Retina (tissue), 1 donor: ENCODE measurements at places on chromosomes 12 and 14.
A peak's percentile ranks its signal among the peaks of the same experiment; 100 is the strongest.

DNA sequence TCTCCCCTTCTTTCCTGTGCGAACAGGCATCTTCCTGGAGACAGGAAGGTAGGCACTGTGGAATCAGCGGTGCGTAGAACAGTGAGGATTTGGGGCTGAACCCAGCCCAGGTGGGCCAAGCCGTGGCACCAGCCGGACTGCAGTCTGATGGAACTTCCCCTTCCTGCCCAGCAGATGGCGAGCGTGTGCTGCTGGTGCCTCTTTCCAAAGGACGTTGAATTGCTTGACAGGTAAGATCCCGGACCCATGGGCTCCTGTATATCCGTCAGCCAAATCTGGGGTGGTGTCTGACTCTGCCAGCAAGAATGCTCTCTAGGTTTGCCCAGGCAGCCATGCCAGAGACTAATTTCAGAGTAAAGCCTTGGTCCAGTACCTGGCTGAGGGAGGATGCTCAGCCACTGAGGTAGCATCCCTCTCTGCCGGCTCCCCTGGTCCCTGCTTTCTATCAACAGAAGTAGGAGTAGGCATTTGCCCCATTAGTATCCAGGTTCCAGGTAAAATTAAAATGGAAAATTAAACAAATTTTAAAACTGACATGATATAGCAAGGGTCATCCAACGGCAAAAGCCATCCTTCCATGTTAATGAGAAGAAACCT is 21.1 kb upstream of the KCNA5 start:
- peak; percentile 71 for DNase-seq

- DNase-seq: no peak
These were observed 170.4 kb upstream of the FLRT2 start for GRCh38 chr14:85359505-85359904.

DNA sequence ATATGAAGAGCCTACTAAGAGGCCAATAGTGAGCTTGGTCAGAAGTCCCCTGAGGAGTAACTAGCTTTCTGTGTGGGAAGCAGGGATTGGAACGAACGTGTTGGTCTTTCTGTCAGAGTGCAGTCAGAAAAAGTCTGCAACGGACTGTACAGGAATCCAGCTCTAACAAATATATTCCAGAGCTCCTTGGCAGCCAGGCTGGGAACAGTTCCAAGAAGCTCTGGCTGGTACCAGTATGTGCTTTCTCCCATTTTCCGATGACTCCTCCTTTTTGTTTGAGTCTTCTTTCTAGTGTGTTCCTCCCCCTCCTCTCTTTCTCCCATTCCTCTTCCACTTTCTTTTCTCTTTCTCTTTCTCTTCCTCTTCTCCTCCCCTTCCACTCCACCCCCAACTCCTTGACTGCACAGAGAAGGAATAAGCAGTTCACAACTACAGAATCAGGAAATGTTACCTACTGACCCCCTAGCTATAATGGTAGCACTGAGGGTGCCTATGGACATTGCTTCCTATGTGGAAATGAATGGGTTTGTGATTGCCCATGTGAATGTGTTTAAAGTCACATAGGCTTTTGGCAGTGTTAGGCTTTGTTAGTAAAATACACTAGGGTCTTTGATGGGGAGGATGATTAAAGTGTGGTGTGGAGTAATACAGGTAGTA is 59.9 kb downstream of the TTLL5 start:
- DNase-seq: no peak

DNA sequence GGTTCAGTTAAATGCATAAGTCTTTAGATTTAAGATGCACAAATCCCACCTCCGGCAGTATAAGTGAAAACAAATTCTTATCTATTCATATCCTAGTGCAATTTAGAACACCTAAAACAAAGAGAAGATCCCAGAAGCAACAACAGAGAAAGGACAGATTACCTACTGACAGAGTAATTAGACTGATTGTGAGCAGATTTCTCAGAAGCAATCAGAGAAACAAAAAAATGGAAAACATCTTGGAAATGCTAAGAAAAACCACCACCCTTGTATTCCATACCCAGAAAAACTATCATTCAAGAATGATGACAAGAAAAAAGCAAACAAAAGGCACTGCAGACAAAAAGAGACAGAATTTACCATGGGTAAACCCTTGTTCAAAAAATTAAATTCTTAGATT is 47.6 kb upstream of the SELPLG start:
- no peak for DNase-seq

DNA sequence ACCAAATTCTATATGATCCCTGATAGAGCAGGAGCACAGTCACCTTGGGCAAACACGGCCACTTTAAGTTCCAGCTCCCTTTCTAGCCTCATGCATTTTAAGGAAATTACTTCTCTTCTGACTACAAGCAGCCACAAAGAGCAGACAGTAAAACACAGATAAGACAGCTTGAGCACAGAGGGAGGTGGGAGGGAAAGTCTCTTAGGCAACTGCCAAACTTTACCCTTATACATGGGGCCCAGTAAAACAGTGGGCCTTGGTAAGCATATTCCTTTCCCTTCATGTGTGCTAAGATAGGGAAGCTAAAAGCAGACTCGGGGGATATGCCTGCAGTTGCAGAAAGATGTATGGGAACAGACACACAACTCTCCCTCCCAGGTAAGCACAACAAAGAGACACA is 235.9 kb downstream of the CPNE8 start:
- DNase-seq: no peak

DNA sequence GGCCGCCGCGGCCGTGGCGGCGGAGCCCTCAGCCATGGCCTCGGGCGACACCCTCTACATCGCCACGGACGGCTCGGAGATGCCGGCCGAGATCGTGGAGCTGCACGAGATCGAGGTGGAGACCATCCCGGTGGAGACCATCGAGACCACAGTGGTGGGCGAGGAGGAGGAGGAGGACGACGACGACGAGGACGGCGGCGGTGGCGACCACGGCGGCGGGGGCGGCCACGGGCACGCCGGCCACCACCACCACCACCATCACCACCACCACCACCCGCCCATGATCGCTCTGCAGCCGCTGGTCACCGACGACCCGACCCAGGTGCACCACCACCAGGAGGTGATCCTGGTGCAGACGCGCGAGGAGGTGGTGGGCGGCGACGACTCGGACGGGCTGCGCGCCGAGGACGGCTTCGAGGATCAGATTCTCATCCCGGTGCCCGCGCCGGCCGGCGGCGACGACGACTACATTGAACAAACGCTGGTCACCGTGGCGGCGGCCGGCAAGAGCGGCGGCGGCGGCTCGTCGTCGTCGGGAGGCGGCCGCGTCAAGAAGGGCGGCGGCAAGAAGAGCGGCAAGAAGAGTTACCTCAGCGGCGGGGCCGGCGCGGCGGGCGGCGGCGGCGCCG is 381 bp downstream of the YY1 start:
- peak; percentile 68 for DNase-seq

- DNase-seq: peak; percentile 45
These were observed 32.5 kb downstream of the MMP17 start for GRCh38 chr12:131860472-131861260.

DNA sequence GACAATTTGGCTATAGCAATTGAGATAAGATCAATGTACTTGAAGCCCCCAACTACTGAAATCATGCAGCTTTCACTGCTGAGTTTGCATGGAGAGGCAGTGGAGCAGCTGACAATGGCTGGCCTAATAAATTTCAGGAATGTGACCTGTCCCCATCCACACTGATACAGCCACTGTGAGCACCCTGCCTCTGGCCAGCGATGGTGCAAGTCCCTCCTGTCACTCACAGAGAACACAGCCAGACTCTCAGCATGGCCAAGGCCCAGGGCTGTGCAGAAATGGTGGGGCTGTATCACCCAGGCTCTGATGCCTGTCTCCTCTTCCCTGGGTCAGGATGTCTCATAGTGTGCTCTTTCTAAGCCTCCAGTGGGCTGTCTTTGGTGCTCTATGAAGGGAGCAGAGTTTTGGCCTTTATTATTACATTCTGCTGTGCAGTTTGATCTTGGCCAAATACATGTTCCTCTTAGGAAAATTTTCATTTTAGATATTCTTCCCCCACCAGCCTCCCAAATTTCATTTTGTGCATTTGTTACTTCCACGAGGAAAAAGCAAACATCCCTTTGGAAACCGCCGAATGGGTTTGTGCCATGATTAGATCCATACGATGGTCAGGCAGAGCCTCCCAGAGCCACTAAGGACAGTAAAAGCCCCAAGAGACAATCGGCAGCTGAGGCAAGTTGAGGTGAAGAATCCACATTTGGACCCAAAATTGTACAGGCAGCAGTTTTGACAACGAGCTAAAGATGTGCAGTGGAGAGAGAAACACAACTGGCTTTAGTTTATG is 85.1 kb upstream of the WSCD2 start:
- DNase-seq: peak; percentile 41

DNA sequence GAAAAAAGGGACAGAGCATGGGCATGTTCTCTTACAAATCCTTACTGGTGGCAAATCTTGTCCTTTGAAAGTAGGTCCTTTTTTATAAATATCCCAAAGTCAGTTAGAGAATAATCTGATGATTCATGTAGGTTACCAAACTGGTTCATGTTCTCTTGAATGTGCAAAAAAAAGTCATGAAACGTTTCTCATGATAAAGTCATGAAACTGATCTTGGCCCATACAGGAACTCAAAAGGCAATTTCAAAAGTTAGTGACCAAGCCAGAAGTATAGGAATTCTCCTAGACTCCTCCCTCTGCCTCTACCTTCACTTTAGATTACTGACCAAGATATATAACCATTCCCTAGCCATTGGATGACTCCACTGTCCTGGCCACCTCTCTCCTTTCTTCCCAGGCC is 27.3 kb upstream of the SPTSSA start:
- DNase-seq: no peak

GRCh38 chr14:51092965-51093364 is 1.9 kb downstream of the TRIM9 start:
- DNase-seq: no peak

GRCh38 chr12:124698211-124698997 is 131.0 kb upstream of the NCOR2 start:
- DNase-seq: no peak

GRCh38 chr14:65296402-65296801 is 116.1 kb upstream of the FUT8 start:
- no peak for DNase-seq

GRCh38 chr12:69987579-69988091 is 162.6 kb downstream of the MYRFL start:
- no peak for DNase-seq

GRCh38 chr14:28102814-28103213 is 663.8 kb upstream of the FOXG1 start:
- DNase-seq: no peak

DNA sequence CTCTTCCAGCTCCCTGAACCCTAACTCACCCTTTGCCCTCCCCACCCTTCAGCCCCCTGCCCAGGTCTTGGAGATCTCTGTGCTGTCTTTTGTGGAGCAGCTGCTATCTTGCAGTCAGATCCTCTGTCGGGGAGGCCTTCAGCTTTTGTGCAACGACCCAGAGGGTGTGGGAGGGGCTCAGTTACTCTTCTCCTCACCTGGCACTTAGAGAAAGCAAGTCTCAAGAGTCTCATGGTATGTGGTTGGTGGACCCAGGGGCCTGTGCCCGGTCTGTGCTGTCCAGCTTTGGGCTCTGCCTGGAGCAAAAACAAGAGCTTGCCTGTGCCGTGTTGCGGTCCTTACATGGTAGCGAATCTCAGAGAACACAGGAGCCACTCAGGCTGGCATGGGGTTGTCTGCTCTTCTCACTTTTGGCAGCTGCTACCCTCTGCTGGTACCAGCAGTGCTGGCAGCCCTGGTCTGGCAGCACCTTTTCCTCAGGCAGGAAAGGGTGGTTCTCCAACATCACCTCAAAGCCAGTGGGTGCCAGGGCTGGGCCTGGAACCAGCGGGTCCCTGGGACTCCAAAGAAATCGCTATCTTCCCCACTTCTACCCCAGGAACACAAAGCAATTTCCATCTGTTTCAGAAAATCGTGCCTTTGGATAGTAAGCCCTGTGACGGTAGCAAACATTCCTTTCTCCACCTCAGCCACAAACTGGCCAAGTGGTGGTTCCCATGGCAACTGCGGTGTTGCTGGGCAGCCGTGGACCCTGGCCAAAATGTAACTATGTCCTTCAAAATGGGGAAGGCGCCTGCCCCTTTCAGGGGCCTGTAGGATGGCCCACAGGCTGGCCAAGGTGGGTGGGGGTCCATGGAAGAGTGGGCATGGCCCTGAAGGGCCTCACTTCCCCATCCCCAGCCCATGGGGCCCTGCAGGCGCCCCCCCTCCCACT is 90.0 kb downstream of the RIN3 start:
- DNase-seq: peak; percentile 25

GRCh38 chr12:41881891-41882805 is 262.5 kb downstream of the GXYLT1 start:
- no peak for DNase-seq

DNA sequence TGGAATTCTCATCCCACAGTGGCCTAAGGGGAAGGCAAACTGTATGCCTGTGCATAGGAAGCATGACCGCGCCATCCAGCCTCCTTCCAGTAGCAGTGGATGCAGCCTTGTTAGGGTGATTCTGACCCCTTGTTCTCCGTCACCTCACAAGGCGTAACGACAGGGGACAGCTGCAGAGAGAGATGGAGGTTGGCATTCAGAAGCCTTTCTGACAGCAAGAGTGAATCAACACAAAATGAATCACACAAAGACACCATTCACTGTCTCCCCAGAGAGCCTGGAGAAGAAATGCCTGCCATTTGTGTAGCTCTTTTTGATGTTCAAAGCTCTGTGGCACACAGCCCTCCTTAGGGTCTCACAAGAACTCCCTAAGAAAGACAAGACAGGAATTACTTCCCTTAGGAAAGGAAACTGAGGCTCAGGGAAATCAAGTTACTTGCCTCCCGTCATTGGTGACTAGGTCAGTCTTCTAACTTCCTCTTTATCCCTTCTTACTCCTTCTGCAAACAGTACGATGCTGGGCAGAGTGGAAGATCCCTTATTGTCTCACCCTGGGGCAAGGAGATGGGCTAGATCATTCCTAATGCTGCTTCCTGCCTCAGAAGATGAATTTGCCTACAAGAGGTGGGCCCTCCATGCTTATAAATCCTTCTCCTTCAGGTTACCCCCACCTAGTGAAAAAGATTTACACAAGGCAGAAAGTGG is 280.9 kb downstream of the CACNA1C start:
- DNase-seq: no peak

- DNase-seq: no peak
These were observed 141.9 kb downstream of the KIF26A start for GRCh38 chr14:104280085-104280901.

- peak; percentile 48 for DNase-seq
These were observed 49.7 kb downstream of the TRMT5 start for GRCh38 chr14:60931218-60931617.

- no peak for DNase-seq
These were observed 516.5 kb upstream of the MGAT4C start for GRCh38 chr12:86772696-86773095.

- DNase-seq: no peak
These were observed 670.3 kb upstream of the TBX3 start for GRCh38 chr12:115354007-115354890.

DNA sequence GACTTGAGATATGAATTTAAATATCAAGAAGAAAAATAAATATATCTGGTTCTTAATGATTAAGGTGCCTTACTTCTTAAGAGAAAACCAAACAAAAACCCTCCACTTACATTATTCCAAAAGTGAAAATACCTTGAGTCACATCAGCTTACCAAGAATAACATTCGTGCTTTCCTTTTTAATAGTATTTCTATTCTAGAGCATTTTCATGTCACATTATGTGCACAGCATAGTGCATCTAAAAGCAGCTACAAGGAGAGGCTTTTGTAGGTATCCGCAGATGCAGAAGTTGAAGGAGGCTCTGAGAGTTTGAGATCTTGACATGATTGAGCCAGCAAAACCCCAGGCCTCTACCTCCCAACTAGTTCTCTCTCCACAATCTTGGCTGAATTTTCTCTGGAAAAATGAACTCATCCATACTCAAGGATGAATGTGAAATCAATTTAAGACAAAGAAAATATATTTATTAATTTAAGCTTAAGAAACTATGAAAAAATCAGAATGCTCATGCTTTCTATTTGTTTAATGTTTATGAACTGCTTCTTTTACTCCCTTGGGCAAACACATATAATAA is 275.0 kb downstream of the AKAP6 start:
- DNase-seq: no peak
